Astrocyte (in vitro differentiated cells and primary cell): ENCODE measurements at places on chromosomes 12 and 14.

DNA sequence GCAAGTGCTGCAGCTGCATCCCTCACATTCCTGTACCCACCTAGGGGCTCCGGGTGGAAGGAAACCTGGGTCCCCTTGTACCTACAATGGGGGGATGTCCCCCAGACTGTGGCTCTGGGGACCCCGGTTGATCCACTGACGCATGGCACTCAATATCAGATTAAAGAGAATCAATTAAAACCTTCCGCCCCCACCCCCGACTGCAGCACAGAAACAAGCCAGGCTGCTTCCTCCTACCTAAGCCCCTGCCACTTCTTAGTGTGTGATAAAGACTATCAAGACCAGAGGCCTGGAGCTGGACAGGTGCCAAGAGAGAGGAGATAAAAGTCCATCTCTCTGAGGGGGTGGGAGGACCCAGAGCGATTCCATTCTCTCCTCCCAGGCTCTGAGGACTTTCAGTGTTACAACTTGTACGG is 28.2 kb upstream of the RPLP0 start:
- DNase-seq, result no peak

DNA sequence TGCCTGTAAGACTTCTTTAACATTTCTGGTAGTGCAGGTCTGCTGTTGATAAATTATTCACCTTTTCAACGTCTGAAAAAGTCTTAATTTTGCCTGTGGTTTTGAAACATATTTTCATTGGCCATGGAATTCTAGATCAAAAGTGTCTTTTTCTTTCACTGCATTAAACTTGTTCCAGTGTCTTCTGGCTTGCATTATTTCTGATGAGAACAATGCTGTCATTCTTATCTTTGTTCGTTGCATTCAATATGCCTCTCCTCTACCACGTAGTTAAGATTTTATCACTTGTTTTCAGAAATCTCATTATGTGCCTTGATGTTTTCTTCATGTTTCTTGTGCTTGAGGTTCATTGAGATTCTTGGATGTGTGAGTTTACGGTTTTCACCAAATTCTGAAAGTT is 13.4 kb upstream of the KIF26A start:
- no peak for DNase-seq

GRCh38 chr12:132771126-132771838 is 9.7 kb upstream of the ANKLE2 start:
- no peak for DNase-seq

DNA sequence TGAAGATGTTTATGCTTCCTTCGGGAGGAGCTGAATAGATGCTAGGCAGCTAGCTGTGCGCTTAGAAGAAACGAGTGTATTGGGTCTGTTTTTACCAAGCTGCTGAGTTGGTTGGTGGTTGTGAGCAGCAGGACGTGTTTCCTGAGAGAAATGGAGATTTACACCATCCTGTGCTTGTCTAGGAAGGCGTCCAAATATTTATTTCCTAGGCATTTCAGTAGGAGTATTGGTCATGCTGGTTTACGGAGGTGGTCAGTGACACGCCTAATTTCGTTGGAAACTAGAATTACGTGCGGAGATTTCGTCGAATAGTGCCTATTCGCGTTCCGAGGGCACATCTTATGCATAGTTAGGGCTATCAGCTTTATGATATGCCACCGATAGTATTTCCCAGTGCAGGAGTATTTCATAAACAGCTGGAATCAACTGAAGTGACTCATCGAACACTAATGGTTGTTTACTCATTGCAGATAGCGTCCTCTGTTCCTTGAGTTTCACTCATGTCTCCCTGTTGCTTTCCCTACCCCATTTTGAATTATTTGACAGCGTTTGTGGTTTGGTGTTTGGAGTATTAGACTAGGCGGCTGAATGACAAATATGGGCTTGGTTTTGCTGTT is 780 bp downstream of the TBC1D15 start:
- DNase-seq, result peak; percentile 74

GRCh38 chr14:76376409-76376877 is 506 bp downstream of the ESRRB start:
- DNase-seq, result no peak
